Activated T-cell treated with anti-CD3 and anti-CD28 coated beads for 1 hour (primary cell): ENCODE measurements at places on chromosomes 1 and 21.

- no peak for DNase-seq
These were observed 106.2 kb downstream of the TOMM20 start for GRCh38 chr1:235022341-235022980.

DNA sequence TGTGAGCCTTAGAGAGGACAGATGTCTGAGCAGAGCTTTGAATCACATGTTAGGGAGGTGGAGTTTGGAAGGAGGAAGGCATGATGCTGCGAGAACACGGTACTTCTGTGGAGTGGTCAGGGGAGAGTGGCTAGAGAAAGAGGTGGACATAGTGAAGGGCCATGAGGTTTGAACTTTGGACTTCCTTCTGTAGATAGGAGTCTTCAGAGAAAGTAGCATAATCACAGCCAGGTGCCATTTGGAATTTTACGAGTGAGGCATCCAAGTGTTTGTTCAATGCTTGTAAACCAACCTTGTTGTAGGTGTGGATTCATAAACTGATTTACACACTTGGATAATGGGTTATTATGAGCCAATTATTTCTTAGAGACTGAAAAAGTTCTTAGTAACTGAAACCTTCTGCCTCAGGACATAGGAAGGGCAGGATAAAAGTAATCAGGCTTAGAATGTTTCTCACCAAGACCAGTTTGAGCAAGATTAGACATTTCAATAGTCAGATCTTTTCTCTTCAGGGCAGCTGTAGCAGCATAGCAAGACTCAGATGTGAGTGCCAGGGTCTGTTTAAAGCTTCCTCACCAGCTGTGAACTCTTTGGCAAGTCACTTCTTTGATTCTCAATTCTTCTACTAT is 83.5 kb upstream of the HMCN1 start:
- no peak for DNase-seq

GRCh38 chr21:24197132-24197643 is 1410.1 kb downstream of the MRPL39 start:
- no peak for DNase-seq

DNA sequence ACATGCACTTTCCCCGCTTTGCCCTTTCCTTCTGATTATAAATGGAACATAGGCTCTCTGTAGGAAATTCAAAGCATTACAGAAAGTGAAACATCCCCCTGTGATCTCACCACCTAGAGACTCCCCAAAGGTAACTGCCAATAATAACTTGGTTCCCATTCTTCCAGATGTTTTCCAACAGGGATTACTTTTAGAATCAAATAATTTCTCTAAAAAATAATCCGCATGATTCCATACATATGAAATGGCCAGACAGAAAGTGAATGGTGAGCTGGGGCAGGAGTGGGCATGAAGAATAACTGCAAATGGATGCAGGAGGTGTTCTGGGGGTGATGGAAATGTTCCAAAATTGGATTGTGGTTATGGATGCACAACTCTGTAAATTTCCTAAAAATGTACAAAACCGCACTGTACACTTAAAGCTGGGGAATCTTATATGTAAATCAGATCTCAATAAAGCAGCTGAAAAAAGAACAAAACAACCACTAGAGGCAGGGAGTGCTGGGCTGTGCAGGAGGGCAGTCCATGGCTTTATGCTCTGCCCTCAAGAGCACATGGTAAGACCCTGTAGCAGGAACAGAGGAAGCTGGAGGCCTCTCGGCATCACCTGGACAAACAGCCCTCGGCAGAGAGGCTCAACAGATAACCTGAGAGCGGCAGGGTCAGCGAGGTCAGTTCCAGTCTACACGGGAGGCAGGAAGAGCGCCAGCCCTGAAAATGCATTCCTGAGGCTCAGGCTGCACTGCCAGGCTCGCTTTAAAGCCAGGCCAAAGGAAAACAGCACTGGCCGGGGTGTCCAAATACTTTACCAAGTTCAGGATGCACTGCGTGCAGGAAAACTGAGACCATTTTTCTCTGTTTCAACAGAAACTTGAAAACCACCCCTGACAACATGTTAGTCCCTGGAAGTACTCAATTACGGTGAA is 39.7 kb downstream of the CAPZB start:
- no peak for DNase-seq
